Activated naive CD8-positive, alpha-beta T cell treated with anti-CD3 and anti-CD28 coated beads for 36 hours (primary cell): ENCODE measurements at places on chromosomes 2 and 18. TPM values are rescaled to one million over a fixed set of nuclear protein-coding genes. Genes with fewer than 3 reads are reported as not detected.

GALNT13 gene
- 0.35 TPM for total RNA-seq

CPS1 gene
- total RNA-seq: 2.8 TPM

RAB12 gene
- total RNA-seq: 14.8 TPM

LONRF2 gene
- total RNA-seq: not detected

CHMP3 gene
- 42.6 TPM for total RNA-seq

ALLC gene
- not detected for total RNA-seq

REG1B gene
- total RNA-seq: not detected

SLC9A4 gene
- not detected for total RNA-seq

PROM2 gene
- total RNA-seq: 0.30 TPM

SPC25 gene
- 37.1 TPM for total RNA-seq

PTPN4 gene
- 32.9 TPM for total RNA-seq

DAPL1 gene
- not detected for total RNA-seq

ZBTB7C gene
- total RNA-seq: not detected

SEH1L gene
- total RNA-seq: 146 TPM

COLEC11 gene
- 0.86 TPM for total RNA-seq

IGFBP5 gene
- total RNA-seq: not detected

CYP27C1 gene
- not detected for total RNA-seq

CABLES1 gene
- total RNA-seq: 11.8 TPM

IMP4 gene
- total RNA-seq: 225 TPM

INO80C gene
- 38.4 TPM for total RNA-seq

MAPRE2 gene
- total RNA-seq: 74.0 TPM

GAREM2 gene
- 2.7 TPM for total RNA-seq

FBXO36 gene
- total RNA-seq: 1.3 TPM

ORC2 gene
- 54.9 TPM for total RNA-seq

TMEM127 gene
- 17.4 TPM for total RNA-seq

FEV gene
- total RNA-seq: not detected

MAPK4 gene
- total RNA-seq: not detected

TDRD15 gene
- not detected for total RNA-seq

DLGAP1 gene
- total RNA-seq: not detected

TANC1 gene
- 1.0 TPM for total RNA-seq

TEKT4 gene
- total RNA-seq: not detected

CDK15 gene
- not detected for total RNA-seq

STAT4 gene
- 80.6 TPM for total RNA-seq

FAM98A gene
- total RNA-seq: 74.3 TPM

FZD7 gene
- 0.68 TPM for total RNA-seq

NCKAP5 gene
- total RNA-seq: not detected

EFHD1 gene
- 1.1 TPM for total RNA-seq

AKAIN1 gene
- total RNA-seq: not detected

TRIM54 gene
- 0.33 TPM for total RNA-seq

SERPINB11 gene
- not detected for total RNA-seq

REG3A gene
- not detected for total RNA-seq

SERPINB7 gene
- not detected for total RNA-seq
